ENCODE measurements at places on chromosomes 7 and 10.

- no peak for DNase-seq
These were observed 472 bp downstream of the RASSF4 start for GRCh38 chr10:44960088-44960460.

DNA sequence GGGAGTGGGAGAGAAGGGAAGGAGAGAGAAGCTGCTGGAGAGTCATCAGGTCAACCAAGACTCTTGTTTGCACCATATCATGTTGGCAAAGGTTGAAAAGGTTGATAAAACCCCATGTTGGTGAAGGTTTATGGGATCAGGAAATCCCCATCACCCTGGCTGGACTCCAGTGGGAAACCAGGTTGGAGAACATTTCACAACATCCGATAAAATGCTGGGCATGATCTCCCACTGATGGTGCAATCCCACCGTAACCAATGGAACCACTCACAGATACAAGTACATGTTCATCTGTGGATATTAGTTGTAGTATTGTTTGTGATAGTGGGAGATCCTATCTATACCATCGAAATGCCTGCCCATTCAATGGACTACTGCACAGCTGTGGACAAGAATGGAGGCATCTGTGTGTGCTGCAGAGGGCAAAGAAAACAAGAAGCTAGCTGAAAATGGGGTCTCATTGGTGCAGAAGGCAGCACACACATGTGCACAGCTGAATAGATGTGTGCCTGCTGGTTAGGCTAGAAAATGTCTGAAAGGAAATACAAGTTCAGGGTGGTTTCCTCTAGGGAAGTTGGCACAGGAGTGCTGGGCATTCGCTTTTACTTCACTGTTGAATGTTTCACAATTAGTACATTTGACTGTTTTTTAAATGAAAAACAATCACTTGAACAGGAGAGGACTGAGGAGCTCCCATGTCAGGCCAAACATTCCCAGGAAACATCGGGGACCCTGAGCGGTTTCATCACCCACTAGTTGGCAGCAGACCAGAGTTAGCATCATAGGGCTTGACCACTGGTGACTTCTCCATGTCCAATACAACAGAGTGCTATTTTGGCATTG, 80.4 kb upstream of the MGMT start:
- no peak for DNase-seq

DNA sequence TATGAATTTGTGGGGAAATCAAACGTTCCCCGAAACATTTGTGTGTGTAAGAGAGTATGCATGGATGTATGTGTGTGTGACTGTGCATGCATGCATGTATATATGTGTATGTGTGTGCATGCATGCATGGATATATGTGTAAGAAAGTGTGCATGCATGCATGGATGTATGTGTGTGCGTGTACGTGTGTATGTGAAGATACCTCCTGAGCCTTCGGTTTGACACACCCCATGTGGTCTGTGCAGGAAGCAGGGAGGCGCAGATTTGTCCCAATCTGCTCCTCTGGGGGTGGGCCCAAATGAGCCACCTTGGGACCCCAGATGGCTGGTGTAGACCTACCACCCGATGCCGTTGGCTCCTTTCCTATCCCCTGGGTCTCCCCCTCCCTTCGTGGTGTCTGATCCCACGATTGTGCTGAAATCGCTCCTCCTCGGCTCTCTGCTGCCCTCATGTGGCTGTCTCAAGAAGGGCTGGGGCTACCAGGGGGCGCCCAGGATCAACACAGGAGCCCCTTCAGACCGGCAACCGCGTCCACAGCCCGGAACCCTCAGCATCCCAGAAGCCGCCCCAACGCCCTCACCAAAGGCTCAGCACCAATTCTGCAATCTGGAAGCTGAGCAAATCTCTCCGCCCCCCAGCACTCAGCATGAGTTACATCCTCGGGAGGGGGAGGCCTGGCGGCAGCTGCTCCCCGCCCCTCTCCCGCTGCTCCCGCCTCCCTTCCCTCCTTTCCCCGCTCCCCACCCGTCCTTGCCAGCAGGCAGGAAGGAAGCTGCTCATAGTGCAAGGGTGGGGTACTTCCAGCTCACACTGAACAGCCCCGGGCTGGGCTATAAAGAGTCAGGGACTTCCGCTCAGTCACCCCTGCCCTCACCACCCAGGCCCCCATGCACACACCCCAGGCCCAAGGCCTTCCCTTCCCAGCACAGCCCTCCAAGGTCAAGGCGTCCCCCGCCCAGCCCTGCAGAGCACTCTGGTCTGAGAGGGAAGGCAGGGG, 2.3 kb upstream of the NOS3 start:
- no peak for DNase-seq

DNA sequence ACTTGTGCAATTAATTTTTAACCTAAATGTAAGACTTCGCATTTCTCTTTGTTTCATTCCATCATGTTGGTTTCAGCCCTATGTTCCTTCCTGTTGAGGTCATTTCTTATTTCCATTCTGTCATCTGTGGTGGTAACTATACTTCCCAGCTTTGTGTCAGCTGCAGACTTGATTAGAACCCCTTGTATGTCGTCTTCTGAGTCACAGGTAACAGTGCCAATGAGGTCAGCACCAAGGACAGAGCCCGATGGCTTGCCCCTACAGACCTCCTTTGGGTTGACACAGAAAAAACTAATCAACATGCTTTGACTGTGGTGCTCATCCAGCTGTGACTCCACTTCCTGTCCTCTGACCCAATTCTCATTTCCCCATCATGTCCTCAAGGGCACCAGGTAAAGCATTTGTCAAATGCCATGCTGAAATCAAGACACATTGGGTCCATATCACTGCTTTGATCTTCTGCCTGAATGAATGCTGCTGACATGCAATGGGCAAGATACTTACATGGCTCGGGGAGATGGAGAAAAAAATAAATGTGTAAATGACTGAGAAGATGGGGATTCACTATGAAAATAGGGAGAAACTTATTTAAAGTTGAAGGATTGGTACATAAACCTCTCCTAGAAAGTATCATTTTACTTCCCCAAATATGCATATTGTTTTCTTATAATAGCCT, 25.6 kb upstream of the CRTAC1 start:
- no peak for DNase-seq

DNA sequence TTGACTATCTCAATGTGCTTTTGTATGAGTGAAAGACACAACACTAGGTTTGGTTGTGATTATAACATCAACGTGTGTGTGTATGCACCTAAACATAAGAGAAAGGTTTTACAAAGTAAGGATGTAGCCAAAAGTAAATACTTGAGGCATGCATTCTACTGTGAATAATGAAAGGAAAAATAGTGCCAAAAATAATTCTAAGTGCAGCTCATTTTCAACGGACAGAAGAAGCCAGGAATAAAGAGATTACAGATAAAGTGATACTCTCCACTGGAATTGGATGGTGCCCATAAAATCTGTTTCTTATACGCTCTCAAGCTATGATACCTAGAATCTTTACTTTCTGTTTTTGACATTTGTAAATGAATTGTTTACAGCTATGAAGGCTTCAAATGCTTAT, 135.0 kb upstream of the TMEM72 start:
- no peak for DNase-seq

GRCh38 chr7:103937680-103938079, 51.8 kb downstream of the RELN start:
- no peak for DNase-seq

Data from GF-D8 (cell line).